ENCODE measurements at places on chromosomes 11 and 22. TPM values are rescaled to one million over a fixed set of nuclear protein-coding genes. Genes with fewer than 3 reads are reported as not detected.
A peak's percentile ranks its signal among the peaks of the same experiment; 100 is the strongest.

GRCh38 chr22:37148742-37149665, 712 bp downstream of the IL2RB start:
- H3K4me3 ChIP-seq = no peak overlapping the region
- H3K27ac ChIP-seq = no peak overlapping the region
- no peak for DNase-seq
- peaks cover 9% of the 10 kb centered on the region for H3K4me1 ChIP-seq
- H3K27me3 ChIP-seq = peaks cover 14% of the 10 kb centered on the region
- H3K36me3 ChIP-seq = peaks cover 3% of the 10 kb centered on the region

Gene FGF4
- not detected for total RNA-seq

GRCh38 chr11:117356126-117356890, 28.7 kb downstream of the CEP164 start:
- no peaks in the 10 kb centered on the region for H3K4me1 ChIP-seq
- no peak overlapping the region for H3K4me3 ChIP-seq
- DNase-seq = no peak
- no peaks in the 10 kb centered on the region for H3K27me3 ChIP-seq

DNA sequence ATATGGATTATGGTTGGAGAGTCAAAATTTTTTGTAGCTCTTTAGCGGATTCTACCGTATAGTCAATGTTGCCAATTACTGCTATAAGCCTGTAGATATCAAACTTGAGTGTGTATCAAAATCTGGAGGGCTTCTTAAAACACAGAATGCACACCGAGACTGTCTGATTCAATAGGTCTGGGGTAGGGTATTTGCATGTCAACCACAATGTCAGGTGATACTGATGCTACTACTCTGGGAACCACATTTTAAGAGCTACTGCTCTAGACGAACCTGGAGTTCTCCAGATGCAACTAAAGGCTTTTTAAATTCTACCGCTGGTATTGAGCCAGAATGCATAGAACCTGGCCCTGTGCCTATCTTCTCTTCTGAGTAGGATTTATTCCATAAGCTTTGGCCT, 15.8 kb upstream of the MS4A4A start:
- no peak overlapping the region for H3K4me3 ChIP-seq
- DNase-seq = no peak
- H3K27ac ChIP-seq = no peak overlapping the region
- peaks cover 18% of the 10 kb centered on the region for H3K27me3 ChIP-seq
- no peaks in the 10 kb centered on the region for H3K4me1 ChIP-seq

GRCh38 chr11:116641561-116642045, 131.2 kb downstream of the BUD13 start:
- H3K27ac ChIP-seq = no peak overlapping the region
- no peak overlapping the region for H3K4me3 ChIP-seq
- peaks cover 16% of the 10 kb centered on the region for H3K27me3 ChIP-seq
- DNase-seq = peak; percentile 74
- H3K36me3 ChIP-seq = no peaks in the 10 kb centered on the region
- H3K4me1 ChIP-seq = no peaks in the 10 kb centered on the region

DNA sequence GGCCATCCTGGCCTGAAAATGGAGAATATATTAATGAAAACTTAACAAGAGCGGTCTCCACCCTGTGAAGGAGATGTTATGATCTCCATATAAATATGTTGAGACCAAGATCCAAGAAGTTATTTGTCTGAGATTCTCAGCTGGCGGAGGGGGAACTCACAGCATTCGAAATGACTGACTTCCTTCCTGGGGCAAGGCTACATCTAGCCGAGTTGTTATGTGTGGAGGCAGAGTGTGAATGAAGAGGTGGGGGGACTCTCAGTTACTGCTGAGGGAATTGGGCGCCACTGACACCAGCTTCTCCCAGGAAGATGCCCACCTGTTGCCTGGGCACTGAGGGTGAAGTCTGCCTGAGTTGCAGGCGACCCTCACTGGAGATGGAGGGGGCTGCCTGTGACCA, 5.9 kb downstream of the HTR3A start:
- peaks cover 68% of the 10 kb centered on the region for H3K27me3 ChIP-seq
- no peak overlapping the region for H3K4me3 ChIP-seq
- H3K27ac ChIP-seq = no peak overlapping the region

DNA sequence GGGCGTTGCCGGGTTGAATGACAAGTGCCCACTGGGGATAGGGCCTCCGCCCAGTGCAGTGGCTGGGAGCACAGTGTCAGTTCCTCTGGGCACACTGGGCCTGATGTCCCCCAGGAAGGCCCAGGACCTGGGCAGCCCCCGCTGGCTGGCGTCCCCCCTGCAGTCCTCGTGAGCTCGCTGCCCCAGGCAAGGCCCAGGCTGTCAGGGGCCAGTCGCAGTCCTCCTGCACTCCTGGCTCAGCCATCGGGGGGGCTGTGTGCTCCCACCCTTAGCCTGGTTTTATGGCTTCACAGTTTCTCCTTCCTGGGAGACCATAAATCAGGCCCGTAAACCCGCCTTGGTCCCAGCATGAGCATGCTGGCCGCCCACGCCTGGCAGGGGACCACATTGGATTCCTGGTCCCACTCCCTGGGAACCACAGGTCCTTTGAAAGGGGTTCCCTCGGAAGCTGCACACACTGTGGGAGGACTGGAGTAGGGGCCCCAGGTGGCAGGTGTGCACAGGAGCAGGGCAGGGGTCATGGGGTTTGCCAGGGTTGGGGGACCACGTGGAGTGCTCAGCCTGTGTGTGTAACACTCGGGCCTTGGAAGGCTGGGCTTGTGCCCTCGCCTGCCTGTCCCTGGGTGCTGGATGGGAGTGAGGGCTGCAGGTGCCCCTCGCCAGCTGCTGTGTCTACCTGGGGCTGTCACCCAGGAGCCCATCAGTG, 113.6 kb downstream of the KCNQ1OT1 start:
- H3K4me1 ChIP-seq = no peaks in the 10 kb centered on the region
- peaks cover 35% of the 10 kb centered on the region for H3K27me3 ChIP-seq
- no peaks in the 10 kb centered on the region for H3K36me3 ChIP-seq
- H3K4me3 ChIP-seq = no peak overlapping the region
- H3K27ac ChIP-seq = no peak overlapping the region

DNA sequence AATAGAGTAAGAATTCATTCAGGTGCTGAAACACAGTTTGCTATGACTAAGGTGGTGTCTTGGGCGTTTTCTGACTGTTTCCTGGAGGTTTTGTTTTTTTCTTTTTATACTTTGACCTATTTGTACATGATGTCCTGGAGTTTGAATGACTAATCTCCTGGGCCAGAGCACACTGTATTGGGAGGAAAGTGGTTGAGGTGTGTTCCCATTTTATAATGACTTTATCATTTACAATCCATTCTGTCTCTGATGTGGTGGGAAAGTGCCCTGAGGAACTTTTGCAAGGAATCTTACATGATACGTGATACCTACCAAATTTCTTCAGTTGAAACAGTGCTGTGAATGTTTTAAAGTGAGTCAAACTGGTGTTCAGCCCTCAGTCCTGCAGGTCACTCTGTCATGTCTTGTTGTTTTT, 80.8 kb downstream of the TNRC6B start:
- H3K27ac ChIP-seq = peak overlapping the region; percentile 46
- H3K36me3 ChIP-seq = peaks cover 31% of the 10 kb centered on the region
- H3K4me3 ChIP-seq = no peak overlapping the region
- peaks cover 8% of the 10 kb centered on the region for H3K4me1 ChIP-seq
- no peak for DNase-seq
- H3K27me3 ChIP-seq = no peaks in the 10 kb centered on the region

Gene SPDYC
- total RNA-seq = not detected

DNA sequence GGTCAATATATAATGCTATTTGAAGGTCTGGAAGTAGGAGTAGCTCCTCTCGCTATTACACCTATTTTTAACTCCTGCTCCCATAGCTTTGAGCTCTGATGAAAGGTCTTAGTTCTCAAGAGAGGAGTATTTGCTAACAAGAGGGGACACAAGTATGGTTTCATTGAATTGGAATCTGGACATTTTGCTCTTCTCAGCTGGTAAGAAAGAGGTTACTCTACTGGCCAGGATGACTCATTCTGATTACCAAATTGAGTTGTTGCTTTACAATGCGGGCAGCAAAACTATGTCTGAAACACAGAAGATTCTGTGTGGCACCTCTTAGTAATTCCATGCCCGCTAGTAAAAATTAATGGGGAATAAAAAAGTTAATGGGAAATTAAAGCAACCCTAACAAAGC, 63.6 kb upstream of the EP300 start:
- H3K27ac ChIP-seq = no peak overlapping the region
- peaks cover 3% of the 10 kb centered on the region for H3K27me3 ChIP-seq
- H3K36me3 ChIP-seq = no peaks in the 10 kb centered on the region
- no peak for DNase-seq
- H3K4me3 ChIP-seq = no peak overlapping the region
- no peaks in the 10 kb centered on the region for H3K4me1 ChIP-seq

Gene RIC3
- total RNA-seq = 23.4 TPM

Gene MCM5
- total RNA-seq = 92.8 TPM

Data from progenitor cell of endocrine pancreas (in vitro differentiated cells).